ENCODE measurements at places on chromosomes 1 and 21.

DNA sequence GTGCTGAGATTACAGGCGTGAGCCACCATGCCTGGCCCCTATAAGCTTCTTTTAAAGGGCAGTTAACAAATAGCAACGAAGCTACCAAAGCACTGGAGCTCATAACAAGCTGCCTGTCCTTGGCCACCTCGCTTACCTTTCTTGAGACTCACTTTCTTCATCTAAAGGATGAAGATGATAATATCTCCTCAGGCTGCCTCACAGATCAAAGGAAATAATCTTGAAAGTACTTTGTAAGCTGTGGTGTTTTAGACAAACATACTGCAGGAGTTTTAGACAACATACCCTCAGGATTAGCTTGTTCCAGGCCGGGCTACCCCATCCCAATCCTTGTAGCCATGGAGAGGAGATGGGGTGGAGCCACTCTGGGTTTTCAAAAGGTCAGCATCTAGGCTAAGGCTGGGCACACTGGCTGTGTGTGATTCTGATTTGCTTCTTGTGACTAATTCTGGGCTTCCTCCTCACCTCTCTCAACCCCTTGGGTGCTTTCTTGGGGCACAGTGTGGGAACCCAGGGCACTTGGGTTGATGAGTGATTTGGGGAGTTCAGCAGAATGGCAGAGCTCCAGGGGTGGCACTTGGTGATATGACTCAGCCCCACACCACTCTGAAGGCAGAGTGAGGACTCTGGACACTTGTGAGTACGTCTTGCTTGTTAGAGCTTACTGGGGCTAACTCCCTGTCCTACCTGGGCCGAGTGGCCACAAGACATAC, 5.2 kb downstream of the GPR25 start:
- no peak for DNase-seq

DNA sequence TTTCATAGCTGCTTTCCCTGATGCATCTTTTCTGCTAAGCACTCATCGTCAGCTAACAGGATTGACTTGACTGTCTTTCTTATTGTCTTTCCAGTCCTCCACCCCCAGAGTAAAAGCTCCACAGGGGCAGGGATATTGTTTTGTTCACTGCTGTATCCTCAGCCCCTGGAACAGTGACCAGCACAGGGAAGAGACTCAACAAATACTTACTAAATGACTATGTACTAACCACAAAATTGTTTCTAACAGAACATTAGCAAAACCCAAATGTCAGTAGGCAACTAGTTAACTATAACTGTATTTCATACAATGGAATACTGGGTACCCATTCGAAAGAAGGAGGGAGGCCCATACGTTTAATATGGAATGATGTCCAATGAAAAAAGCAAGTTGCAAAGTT, 53.0 kb downstream of the BCAR3 start:
- DNase-seq, result no peak

GRCh38 chr1:162087111-162087510, 17.6 kb downstream of the NOS1AP start:
- no peak for DNase-seq

- DNase-seq, result peak; percentile 74
Measured at GRCh38 chr1:119713039-119713748, 1.5 kb downstream of the PHGDH start.

- DNase-seq, result no peak
Measured at GRCh38 chr1:50084389-50084788, 24.3 kb upstream of the ELAVL4 start.

GRCh38 chr1:110084227-110085078, 14.0 kb upstream of the ALX3 start:
- DNase-seq, result no peak

GRCh38 chr1:31701091-31701736, 2.6 kb downstream of the COL16A1 start:
- DNase-seq, result peak; percentile 95

DNA sequence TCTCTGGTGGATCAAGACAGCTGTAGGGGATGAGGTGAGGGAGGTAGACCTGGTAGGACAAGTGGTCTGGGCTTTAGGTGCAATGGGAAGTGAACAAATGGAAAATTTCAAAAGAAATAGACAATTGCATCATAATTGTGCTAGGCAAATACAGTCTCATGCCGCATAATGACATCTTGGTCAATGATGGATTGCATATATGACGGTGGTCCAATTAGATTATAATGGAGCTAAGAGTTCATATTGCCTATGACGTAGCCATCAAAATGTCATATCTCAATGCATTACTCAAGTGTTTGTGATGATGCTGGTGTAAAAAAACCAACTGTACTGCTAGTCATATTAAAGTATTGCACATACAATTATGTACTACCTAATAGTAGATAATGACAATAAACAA, 19.0 kb downstream of the KCNK2 start:
- no peak for DNase-seq

DNA sequence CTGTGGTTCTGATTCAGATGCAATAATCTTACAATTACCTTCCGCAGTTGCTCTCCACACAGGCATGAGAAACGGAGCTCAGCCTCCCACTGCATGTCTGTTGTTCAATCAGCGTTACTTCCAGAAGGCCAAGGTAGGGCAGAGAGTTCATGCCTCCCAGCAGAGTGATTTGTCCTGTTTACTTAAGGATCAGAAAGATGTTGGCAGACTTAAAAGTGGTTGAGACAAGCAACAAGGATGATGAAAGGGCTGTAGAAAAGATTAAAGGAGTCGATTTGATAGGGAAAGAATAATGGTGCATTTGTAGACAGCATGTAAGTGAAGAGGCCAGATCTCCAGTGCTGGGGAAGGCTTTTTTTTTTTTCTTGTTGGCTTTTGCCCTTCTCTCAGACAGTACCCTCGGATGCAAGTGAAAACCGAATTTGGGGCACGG, 26.6 kb downstream of the ARMH1 start:
- DNase-seq, result no peak
